AG20443 (cell line): ENCODE measurements at places on chromosomes 4 and X.

DNA sequence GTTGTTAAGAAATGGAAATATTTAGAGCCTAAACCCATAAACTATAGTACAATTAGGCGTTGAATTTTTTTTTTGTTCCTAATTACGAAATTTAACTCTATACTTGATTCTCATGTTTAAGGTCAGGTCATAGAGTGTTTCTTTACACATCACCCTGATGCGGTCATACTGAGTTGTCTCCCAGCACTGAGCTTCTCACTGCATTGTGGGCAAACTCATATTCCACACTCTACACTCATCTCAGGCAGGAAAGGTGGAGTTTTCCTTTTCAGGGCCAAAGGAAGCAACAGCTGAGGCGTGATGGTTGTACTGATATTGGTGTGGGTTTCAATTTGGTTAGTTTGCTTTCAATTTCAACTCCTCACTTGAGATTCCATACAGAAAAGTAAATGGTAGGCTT is 75.4 kb downstream of the FAT4 start:
- DNase-seq: peak; percentile 65

GRCh38 chr4:158801066-158801465 is 32.2 kb downstream of the FNIP2 start:
- no peak for DNase-seq

- peak; percentile 49 for DNase-seq
Observed at GRCh38 chr4:140012688-140013486, 141.1 kb downstream of the MAML3 start.

DNA sequence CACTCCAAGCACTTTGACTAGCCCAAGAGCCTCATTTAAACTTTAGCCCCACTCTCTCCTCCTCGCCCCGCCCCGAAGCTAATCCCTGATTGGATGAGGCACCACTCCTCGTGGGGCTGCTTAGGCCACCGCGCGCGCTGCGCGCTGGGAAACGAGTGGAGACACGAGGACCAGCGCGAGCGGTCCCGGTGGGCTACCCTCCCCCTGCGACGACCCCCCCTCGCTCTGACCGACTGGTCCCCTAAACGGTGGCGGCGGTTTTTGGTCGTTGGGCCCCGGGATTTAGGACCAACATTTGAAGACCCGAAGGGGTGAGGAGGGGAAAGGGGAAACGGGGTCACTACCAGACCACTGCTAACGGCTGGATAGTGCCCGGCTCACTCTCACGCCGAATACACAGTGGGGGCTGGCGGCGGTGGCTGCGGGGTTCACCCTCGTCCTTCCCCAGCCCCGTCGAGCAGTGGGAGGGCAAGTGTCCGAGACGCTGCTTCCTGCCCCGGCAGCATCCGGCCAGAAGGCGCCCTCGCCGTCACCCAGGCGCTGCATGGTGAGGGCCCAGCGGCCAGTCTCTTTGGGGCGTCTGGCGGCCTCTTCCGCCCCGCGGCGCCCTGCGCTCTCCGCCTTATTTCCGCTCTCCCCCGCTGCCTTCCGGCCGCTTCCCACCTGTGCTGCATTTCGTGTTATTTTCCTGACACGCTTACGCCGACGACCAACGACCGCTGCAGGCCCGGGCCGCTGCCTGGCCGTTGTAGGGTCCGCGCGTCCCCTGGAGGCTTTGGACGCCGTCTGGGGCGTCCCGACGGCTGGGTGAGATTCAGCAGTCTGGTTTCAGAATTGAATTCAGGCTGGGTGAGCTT is at the start of gene RBM46:
Gene RBM46 (plus strand): TSS at position 147 of the 857 bp plus-strand sequence. CDS start 15,481 bp downstream, outside the sequence.
- peak; percentile 22 for DNase-seq

GRCh38 chr4:164177153-164177552 is 576.8 kb upstream of the SMIM31 start:
- DNase-seq: no peak

DNA sequence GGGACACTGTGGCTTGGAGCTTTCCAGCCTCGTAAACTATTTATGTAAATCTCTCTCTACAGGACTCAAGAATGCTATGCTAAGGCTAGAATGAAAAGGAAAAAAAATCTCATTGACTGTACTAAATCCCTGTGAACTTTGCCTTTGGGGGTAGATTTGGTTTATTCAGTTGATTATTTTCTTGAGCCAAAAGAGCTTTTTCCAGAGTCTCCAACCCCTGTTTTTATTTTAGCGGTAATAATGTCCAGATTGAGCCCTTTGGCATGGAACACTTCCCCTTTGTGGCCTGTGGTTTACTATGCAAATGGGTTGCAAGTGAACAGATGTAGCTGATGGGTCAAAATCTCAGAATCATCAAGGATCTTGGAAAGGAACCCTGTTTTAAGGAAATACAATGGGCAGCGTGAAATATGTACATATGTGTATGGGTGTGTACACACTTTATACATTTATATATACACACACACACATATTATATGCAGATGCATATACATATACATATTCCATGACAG is 72.9 kb downstream of the FAM9B start:
- peak; percentile 42 for DNase-seq

- no peak for DNase-seq
Observed at GRCh38 chr4:8838296-8838960, 33.2 kb downstream of the HMX1 start.

DNA sequence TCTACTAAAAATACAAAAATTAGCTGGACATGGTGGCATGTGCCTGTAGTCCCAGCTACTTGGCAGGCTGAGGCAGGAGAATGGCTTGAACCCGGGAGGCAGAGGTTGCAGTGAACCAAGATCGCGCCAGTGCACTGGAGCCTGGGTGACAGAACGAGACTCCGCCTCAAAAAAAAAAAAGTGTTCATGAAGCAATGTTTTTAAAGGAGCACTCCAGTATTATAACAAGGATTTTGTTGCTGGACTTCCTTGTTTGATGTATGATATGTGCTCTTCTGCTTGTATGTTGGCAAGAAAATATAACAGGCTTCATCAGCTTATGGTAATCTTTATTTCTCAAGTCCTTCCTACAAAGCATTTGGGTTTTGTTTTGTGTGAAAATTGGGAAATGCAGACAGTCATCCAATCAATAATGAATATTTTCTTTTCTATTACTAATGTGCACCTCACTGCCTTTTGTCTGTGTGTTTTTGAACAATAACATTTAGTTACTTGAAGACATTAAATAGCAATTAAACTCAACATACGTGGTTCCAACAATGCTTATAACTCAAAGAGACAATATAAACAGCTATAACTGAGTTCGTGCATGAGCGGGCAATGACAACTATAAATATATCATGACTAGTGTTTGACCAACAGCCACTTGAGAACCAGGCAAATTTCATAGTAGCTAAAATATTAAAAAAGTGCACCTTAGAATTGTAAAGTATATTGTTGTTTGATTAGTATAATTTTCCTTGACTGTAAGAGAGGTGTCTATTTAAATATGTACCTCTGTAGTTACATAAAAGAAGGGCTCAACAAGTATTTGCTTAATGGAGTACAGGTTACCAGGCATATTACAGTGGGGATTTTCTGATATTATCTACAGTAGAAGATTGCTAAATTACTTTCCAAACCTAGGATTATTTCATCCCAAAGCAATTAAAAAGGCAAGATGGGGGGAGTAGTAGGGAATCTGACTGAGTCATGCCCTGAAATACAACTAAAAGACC is 210.7 kb downstream of the PPP3CA start:
- DNase-seq: no peak

- DNase-seq: no peak
Observed at GRCh38 chr4:152277333-152277732, 258.6 kb downstream of the FBXW7 start.

DNA sequence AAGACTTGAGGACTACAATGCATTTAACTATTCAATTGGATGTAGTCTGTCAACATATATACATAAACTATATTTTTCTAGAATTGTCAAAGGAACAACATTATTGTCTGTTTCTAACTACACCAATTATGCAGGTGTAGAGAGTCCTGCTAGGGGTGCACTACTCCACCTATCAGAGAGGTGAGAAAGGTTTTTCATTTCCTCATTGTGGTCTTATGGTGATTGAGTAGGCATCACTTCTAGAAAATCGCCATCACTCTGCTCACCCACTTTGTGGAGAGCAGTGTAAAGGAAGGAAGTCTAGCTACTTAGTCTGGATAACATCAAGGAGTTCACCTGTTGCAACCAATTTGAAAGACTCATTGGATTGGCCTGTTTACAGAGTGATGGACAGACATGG is 4.4 kb upstream of the ADH1C start:
- DNase-seq: no peak

DNA sequence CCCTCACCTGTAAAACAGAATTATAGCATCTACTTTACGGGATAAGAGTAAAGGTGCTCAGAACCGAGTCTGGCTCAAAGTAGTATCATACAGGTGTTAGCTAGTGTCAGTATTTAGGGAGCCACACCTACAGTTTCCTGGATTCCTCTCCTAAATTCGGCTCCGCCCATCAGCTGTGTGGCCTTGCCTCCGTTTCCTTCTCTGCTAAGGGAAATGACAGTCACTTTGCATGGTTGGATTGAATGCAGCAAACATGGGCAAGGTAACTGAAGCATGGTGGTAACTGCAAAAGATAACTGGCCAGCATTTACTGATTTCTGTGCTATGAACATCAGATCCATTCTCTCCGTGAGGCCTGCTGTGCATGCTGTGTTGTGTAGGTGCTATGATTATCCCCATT is 2.8 kb downstream of the PPP1R3F start:
- no peak for DNase-seq

DNA sequence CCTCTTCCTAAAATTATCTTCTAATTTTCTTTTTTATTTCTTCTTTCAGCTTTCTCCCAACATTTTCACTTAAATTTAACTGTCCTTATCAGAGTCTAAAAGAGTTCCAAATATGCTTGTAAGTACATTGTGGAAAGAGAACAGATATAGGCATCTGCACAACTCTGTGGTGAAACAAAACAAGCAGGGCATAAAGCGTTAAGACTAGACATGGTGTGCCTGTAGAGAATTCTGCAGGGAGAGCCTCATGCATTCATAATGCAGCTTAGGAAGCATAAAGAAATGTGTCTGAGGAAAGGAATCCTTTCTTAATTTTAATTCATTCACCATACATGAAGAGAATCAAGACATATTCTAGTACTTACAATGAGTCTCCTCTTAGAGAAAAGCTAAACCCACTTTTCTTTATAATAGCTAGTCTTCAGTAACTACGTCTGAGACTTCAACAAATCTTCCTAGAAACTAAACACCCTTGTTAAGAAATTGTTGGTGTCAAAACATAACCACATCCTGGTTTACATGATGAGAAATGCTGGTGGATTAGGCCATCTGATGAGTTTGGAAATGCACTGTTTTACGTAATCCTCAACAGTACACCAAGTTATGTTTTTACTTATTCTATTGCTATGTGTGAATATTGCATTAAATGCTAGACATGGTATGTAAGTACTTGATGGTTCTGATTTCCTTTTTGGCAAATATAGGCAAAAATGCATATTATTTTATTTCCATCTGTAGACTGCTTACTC is 307.8 kb upstream of the GIMD1 start:
- peak; percentile 49 for DNase-seq

DNA sequence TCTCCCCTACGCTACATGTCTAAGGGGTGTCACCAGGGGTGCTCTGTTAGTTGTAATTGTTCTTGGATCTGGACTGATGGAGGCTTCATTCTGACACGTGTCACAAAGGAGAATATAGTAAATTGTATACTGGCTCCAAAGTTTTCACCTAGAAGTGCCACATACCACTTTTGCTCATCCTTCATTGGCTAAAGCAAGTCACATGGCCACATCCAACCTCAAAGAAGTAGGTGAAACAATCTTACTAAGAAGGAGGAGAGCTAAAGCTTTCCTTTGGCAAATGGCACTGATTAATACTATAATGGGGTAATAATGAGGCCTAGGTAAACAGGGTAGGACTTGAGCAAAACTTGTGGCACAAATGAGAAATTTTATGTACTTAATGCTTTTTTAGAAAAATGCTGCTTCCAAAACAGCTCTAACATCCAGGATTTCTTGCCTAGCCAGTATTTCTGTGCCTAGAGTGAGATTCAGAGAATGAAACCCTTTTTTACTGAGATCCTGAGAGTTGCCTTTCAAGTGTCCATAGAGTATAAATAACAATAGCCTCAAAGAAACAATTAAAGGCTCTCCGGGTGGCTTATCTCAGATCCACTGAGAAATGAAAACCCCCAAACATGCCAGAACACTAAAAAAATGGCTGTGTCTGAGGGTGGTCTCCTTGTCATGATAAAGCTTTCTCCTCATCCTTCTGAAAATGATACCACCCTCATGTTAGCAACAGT is 34.7 kb downstream of the NHS start:
- DNase-seq: no peak

- no peak for DNase-seq
Observed at GRCh38 chrX:1026263-1027015, 186.0 kb downstream of the CRLF2 start.

- DNase-seq: peak; percentile 18
Observed at GRCh38 chrX:45172890-45173289, 27.8 kb downstream of the DIPK2B start.

GRCh38 chrX:136251041-136251991 is at the start of gene MAP7D3:
Gene MAP7D3 (minus strand): TSS chrX:136251400. CDS start chrX:136251358, 42 bp downstream.
- DNase-seq: peak; percentile 90

DNA sequence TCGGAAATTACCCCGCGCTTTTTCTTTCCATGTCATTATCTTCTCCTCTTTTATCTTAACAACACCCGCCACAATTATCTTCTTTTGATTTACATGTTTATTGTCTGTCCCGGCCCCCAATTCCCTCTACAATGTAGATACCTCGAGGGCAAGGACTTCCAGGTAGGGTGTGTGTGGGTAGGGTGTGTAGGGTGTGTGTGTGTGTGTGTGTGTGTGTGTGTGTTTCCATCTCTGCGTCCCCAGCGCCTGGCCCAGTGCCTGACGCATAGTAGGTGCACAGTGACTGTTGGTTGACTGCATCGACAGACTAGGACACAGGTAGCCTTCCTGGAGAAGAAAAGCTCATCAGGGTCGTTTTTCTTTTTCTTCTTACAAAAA is 103.1 kb downstream of the UCHL1 start:
- no peak for DNase-seq

DNA sequence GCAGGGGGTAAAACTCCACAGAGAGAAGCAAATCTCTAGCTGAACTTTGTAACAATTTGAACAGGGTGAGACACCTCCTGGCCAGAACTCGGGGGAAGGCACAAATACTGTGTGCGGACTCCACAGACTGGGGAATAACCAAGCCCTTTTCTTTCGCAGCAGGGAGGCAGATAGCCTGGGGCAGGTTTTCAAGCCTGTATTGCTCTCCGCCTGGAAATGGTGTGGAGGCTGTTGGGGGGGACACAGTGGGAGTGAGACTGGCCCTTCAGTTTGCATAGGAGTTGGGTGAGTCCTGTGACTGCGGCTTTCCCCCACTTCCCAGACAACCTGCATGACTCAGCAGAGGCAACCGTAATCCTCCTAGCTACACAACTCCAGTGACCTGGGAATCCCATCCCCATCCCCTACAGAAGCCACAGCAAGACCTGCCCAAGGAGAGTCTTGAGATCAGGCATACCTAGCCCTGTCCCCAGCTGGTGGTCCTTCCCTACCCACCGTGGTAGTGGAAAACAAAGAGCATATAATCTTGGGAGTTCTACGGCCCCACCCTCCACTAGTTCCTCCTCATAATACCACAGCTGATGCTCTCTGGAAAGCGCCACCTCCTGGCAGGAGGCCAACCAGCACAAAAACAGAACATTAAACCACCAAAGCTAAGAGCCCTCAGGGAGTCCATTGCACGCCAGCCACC is 12.9 kb upstream of the SMPX start:
- DNase-seq: no peak

GRCh38 chrX:9329056-9329455 is 135.8 kb upstream of the TBL1X start:
- DNase-seq: no peak
